Left kidney (tissue), 8 donors: ENCODE measurements at places on chromosomes 5 and 9. TPM values are rescaled to one million over a fixed set of nuclear protein-coding genes. Genes with fewer than 3 reads are reported as not detected.

DNA sequence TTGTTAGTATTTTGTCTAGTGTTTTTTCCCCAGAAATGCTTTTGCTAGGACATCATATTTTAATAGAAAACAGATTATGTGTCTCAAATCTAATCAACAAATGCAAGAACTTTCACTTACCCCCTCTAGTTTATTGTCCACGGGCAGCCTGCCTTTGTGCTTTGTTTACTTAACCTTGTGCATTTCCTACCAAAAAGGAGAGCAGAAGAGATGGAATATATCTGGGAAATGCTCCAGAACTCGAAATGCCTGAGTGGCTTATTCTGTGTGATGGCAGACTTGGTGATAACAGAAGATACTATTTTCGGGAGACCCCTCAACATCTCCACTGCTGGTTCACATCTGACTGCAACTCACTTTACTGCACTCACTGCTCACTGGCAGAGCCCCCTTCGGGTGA lies 33.3 kb upstream of the SPDL1 start:
- DNase-seq: no peak

DNA sequence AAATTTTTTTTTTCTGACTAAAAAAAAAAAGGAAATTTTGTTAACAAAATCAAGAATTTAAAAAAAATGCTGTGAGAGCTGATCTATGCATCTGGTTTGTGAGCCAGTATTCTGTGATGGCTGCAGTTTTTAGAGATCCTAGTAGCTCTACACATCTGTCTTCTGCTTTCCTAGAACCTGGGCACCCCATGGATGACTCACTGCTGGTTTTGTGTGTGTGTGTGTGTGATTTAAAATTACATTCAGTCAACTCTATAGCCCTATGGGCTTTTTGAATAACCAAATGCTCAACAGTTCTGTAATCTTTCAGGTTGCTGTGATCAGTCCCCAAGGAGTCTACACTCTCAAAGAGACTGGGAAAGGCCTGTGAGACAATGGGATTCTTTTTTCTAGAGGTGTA lies 2.5 kb upstream of the PSMD5 start:
- no peak for DNase-seq

DNA sequence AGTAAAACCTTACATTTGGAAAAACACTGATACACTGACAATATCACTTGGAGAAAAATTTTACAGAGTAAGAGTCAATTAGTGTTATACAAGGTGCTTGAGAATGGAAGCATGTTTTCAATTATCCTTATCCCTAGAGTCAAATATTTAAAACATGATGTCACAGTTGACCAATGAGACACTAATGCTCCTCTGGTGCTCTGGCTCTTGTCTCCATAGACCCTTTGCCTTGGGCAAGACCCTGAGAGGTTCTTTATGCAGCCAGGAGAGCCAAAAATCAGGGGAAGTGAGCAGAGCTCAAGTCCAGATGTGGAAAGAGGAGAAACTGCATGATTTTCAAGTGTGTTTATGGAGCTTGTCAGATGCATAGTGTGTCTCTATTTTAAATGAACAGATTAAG lies 153.9 kb downstream of the MARCHF11 start:
- DNase-seq: no peak

DNA sequence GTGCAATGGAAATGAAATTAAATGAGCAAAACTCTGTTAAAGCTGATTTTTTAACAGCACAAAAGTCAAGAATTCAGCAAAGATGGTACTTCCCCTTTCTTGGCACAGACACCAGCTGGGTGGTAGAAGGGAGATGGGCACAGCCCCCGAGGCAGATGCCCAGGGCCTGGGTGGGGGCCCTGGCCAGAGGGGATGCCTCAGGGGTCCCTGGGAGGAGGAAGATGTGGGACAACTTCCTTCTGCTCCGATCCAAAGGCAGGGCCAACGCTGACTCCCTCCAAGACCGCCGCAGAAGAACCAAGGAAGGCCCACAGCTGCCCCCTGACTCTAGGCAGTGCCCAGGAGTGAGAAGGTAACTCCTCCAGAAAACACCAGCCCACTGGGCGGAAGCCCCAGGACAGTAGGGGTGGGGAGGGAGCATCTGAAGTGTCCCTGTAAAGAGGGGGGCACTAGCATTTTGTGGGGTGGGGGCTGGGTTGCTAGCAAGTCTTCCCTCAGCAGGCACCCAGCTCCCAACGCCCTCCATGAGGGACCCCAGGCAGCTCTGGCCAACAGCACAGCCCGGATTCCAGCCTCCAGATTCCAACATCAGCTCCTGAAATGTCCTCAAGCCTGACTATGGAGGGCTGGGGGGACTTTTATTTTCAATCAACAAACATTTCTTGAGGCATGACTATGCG lies 4.9 kb downstream of the NACC2 start:
- no peak for DNase-seq

DNA sequence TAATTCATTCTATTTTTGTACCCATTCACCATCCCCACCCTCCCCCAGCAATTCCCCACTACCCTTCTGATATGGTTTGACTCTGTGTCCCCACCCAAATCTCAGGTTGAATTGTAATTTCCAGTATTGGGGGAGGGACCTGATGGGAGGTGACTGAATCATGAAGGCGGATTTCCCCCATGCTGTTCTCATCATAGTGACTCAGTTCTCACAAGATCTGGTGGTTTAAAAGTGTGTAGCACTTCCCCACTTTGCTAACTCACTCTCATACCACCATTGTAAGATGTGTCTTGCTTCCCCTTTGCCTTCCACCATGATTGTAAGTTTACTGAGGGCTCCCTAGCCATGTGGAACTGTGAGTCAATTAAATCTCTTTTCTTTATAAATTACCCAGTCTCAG lies 25.9 kb upstream of the TESK1 start:
- DNase-seq: no peak

DNA sequence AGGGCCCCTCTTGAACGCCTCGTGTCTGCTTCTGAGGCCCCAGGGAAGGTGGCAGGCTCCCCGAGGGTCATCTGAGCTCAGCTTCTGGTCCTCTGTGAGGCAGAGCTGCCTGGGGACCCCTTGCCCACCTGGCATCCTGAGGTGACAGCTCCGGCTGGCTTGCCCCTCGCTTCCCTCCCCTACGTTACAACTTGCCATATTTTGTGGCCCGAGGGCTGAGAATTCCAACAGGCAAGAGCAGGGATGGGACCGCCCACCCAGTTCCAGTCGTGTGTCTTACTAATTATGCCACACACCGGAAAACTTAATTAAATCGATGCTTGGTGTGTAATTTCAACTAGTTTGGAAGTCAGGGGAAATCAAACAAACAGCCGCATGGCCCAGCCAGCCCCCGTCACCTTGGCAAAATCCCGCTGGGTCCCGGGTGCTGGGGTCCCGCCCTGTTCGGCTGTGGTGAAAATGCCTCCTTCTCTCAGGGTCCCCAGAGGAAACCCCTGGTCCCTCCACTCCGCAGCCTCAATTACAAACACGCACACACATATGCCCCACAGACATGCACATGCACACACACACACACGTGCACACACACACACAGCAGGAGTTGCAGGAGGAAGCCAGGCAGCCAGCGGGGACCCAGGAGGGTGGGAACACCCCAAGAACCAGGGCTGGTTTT lies 221.0 kb upstream of the IER5L start:
- DNase-seq: no peak

DNA sequence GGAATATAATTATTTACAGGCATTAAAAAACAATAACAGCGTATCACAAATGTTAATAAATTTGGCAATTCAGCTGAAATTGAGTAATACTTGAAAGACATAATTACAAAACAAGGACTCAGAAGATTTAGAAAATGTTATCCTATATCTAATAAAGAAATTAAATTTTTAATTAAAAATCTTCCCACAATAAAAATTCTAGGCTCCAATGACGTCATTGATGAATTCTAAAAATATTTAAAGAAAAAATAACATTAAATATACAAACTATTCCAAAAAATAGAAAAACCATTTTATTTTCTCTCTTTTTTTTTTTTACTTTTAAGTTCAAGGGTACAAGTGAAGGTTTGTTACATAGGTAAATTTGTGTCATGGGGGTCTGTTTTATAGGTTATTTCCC lies 161.5 kb downstream of the ADAMTS6 start:
- DNase-seq: no peak

GRCh38 chr5:39191216-39191615 lies 28.1 kb downstream of the FYB1 start:
- DNase-seq: no peak

GRCh38 chr9:134295746-134296250 lies 30.5 kb upstream of the RXRA start:
- no peak for DNase-seq

DNA sequence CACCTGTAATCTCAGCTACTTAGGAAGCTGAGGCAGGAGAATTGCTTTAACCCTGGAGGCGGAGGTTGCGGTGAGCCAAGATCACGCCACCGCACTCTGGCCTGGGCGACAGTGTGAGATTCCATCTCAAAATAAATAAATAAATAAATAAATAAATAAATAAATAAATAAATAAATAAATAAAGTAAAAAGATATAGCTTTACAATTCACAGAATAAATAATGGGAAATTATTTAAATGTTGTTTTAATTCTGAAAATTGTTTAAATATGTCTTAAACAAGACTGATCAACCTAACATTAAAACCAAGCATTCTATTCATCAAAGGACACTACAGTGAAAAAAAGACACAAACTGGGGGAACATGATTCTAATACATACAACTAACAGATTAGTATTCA lies 357.1 kb downstream of the CTNND2 start:
- no peak for DNase-seq

DNA sequence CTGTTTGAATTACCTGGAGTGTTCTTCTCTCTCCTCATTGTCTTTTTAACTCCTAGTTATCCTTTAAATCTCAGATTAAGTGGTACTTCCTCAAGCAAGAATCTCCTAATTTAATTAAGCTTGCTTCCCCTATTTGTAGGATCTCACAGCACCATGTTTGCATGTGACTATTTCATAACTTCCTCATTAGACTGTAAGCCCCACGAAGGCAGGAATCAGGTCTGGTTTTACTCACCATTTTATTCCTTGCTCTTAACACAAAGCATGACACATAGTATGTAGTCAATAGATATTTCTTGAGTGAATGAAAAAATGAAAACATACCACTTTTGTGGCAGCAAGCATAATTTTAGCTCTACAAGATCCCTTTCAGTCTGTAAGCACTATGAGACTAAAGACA lies 1.3 kb upstream of the ERMP1 start:
- DNase-seq: no peak

DNA sequence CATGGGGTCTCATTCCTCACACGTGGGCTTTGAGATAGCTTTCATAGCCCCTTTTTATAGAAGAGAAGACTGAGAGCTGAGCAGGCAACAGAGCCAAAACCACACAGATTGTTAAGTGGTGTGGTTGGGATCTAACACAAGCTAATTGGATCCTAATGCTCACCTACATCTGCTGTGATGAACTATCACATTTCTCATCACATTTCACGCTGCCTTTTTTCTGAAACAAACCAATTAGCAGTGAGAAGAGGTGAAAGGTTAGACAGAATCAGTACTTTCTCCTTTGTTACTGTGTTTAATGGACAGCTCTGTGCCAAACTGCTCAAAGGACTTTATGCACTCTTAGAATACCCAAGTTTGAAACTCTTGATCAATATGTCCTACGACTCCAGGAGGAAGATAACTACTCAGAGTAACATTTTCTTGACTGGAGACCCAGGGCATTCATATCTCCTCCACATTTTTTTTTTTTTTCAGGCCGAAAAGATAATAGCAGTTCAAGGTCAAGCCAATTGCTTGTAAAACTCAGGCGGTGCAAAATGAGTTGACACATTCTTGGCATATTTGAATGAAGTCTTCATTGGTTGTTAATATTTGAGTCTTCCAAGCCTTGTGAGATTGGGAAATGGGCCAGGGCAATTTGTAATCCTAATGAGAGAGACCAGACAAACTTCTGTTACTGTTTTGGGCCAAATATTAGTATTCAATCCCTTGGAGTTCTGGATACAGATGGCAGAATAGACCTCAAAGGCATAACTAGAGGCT lies 138.4 kb downstream of the KCTD16 start:
- DNase-seq: no peak

- peak; percentile 39 for DNase-seq
Measured at GRCh38 chr9:36995927-36996705, 38.0 kb downstream of the PAX5 start.

- DNase-seq: no peak
Measured at GRCh38 chr9:134163371-134164196, 780 bp downstream of the RNU6ATAC start.

- DNase-seq: no peak
Measured at GRCh38 chr9:18979367-18979766, 53.6 kb downstream of the SAXO1 start.

DNA sequence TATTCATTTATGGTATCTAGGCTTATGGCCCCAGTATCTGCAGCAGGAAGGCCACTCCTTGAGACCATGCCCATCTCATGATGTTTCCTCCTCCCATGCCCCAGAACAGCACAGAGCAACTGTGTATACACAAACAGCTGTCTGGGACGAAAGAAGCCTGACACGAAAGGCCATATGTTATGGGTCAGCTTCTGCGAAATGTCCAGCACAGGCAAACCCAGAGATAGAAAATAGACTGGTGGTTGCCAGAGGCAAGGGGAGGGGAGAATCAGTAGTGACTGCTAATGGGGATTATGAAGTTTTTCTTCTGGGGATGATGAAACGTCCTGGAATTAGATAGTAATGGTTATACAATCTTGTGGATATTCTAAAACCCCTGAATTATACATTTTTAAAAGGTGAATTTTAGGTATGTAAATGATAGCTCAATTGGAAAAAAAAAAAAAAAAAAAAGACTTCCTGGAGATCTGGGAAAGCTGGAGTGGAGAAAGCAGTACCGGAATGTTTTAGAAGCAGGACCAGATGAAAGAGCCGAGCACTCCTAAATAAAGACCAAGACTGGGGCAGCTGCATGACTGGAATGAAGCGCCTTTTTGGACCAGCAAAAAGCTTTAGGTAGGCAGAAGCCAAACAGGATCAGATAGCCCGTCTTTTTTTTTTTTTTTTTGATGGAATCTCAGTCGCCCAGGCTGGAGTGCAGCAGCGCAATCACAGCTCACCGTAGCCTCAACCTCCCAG lies 29.2 kb downstream of the PCDHGC5 start:
- DNase-seq: no peak

DNA sequence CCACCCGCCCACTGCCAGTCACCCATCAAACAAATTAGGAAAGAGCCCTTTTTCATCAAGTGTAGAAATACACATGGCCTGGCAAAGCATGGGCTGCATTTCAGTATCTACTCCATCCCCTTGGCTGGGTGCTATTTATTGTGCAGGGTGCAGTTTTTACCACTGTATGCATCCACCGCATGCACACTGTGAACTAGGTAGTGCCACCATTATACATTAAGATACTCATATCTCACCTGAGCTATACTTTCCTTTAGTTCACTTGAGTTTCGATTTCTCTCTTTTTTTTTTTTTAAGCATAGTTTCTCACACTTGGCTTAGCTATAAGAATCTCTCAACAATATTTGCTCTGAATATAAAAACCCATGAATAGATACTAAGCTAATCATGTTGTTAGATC lies 49.4 kb downstream of the JMY start:
- no peak for DNase-seq

The EIF4E1B gene
- polyA plus RNA-seq: not detected

The DHX29 gene
- polyA plus RNA-seq: 47.6 TPM

The SLC6A7 gene
- 0.12 TPM for polyA plus RNA-seq

The RGS7BP gene
- polyA plus RNA-seq: 9.5 TPM

The GPX8 gene
- 90.2 TPM for polyA plus RNA-seq

The URM1 gene
- polyA plus RNA-seq: 53.6 TPM

The CDX1 gene
- 0.45 TPM for polyA plus RNA-seq

The IFNA7 gene
- polyA plus RNA-seq: not detected
